ENCODE measurements at places on chromosomes 3 and 15.

- DNase-seq, result peak; percentile 3
Measured at GRCh38 chr3:7428206-7428718, 567.3 kb downstream of the GRM7 start.

- DNase-seq, result no peak
Measured at GRCh38 chr3:135214400-135214799, 419.3 kb downstream of the EPHB1 start.

- DNase-seq, result no peak
Measured at GRCh38 chr15:41367418-41367817, 34.7 kb downstream of the NUSAP1 start.

GRCh38 chr15:92324101-92324963 lies 69.3 kb upstream of the ST8SIA2 start:
- no peak for DNase-seq

DNA sequence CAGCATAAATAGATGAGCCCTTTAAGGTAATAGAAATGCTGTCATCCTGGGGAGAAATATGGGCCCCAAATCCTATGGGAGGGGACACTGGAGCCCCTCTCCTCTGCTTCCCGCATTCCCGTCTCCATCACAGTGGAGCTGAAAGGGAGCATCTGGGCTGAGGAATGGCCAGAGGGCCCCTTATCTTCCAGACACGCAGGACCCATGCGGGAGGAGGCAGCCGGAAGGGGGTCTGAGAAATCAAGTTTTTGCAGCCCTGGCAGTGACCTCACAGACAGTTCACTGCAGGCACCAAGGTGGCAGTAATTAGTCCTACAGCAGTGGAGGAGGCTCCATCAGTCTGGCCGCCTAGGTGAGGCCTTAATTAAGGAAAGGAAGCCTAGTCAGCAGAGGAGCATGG lies 80.2 kb downstream of the RAB11A start:
- no peak for DNase-seq

- DNase-seq, result no peak
Measured at GRCh38 chr3:173556546-173556945, 159.0 kb downstream of the NLGN1 start.

DNA sequence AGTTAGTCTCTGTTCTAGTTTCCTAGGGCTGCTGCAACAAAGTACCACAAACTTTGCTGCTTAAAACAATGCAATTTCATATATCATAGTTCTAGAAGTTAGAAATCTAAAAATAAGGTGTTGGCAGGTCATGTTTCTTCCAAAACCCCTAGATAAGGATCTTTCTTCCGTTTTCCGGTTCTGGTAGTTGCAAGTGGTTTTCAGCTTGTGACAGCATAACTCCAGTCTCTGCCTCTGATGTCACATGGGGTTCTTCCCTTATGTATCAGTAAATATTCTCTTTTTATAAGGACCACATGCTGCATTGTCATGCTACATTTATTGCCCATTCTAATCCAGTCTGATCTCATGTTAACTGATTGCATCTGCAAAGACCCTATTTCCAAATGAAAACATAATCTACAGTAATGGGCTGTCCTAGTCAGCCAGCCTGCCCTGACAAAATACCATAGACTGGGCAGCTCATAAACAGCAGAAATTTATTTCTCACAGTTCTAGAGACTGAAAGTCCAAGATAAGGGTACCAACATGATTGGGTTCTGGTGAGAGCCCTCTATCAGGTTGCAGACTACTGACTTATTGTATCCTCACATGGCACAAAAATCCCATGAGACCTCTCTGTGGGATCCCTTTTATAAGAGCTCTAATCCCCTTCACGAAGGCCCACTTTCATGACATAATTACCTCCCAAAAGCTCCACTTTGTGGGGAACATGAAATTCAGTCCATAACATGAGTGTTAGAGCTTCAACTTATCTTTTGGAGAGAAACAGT lies 642.0 kb upstream of the NAALADL2 start:
- DNase-seq, result no peak

- no peak for DNase-seq
Measured at GRCh38 chr15:24899795-24900194, 55.0 kb upstream of the SNRPN start.

DNA sequence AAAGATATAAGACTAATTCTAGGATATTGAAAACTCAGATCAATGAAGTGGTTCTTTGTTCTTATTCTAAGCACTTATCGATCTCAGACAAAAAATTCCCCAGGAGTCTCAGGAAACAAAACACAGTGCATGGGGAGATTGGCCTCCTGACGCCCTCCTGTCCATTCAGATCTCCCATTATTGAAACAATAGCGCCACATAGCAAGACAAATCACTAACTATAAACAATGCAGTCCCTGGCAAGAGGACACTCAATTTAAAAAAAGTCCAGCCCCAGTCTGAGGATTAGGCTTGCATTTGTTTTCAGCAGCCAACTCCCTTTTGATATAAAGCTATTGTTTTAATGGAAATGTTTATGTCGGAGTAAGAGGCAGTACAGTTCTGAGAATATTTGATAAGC lies 528.2 kb downstream of the GABRG3 start:
- DNase-seq, result no peak

DNA sequence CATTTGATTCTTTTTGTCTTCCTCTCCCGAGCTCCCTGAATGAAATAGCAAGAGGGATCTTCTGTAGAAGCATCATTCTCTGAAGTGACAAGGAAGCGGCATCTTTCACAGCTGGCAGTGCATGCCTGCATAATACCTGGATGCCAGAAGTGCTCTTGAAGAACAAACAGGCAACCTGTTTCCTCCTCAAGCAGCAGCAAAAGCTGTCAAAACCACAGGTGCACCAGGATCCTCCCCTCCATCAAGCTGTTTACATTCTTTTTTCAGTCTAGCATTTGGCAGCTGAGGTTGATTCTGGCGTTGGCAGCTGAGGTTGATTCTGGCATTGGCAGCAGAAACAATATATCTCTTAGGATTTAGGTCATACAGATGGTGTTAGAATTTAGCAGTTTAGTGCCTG lies 979.0 kb downstream of the TUSC7 start:
- no peak for DNase-seq

DNA sequence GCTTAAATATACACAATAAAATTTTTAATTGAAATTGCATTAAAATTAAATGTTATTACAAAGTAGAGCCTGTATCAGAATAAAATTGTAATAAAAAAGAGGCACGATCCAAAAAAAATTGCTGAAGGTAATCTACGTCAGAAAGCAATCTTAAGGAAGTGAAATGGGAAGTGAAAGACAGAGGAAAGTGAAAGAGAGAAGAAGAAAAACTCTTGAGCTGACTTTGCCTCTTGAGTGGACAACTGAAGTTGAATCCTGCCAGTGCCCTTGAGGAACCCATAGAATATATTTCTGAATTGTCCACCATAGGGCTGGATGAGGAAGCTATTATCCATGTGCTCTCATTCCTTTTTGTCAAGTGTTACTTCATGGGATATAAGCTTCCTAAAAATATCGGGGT lies 285.1 kb upstream of the STAC start:
- DNase-seq, result no peak

DNA sequence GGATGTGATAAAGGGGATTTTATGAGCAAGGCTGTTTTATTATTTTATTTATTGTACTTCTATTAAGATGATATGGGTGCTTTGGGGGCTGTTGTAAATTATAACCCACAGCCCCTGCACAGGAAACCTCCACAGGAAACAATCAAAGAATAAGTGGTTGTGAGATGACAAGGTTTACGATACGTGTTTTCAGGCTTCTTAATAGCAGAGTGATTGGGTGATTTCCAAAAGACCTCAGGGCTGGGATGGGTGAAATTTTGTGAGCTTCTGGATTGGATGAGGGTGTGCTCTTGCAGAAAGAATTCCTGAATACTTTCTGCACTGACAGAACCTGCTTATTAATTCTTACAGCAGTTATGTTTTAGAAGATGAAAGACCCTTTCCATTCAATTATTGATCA lies 21.4 kb downstream of the CHL1 start:
- DNase-seq, result no peak

DNA sequence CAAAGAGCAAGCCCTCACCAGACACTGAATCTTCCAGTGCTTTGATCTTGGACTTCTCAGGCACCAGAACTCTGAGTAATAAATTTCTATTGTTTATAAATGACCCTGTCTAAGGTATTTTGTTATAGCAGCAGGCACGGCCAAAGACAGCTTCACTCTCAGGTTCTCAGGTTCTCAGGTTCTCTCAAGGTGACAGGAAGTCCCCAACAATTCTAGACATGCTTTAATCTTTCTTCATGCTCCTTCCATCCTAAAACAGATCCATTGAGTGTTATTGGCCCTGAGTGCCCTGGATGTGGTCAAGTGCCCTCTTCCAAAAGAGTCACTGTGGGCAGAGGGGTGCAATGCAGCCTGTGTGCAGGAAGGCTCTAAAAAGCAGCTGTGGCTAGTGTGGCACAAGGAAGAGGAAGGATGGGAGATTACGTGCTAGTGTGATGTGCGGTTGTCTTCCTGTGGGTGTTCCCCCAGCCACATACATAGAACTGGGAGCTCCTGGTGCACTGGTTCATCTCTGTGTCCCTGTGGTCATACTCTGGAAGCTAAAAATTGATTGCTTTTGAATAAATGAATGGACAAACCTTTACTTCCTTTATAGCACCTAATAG lies 11.0 kb upstream of the RAB7A start:
- DNase-seq, result no peak

DNA sequence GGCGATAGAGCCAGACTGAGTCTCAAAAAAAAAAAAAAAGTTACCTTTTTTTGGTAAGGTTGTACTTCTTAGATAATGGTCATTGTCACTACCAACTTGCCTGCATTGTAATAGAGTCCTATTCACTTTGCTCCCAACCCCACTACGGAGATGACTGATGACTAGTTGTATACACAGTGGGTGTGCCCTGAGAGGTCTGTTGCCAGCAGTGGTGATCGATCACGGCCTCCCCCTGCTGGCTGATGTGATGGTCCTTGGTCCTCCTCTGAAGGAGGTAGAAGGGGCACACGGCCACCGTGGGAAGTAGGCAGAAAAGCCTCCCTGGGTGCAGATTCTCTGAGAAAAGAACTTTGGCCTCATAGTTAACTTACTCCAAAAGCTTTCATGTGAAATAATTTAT lies 10.7 kb downstream of the GCNT3 start:
- peak; percentile 36 for DNase-seq

Measured in astrocyte of the spinal cord (primary cell).